Stimulated activated CD8-positive, alpha-beta memory T cell treated with anti-CD3 and anti-CD28 coated beads, Interleukin-15, amount 100 ng/mL, for 24 hours (primary cell): ENCODE measurements at places on chromosomes 16 and 17.

DNA sequence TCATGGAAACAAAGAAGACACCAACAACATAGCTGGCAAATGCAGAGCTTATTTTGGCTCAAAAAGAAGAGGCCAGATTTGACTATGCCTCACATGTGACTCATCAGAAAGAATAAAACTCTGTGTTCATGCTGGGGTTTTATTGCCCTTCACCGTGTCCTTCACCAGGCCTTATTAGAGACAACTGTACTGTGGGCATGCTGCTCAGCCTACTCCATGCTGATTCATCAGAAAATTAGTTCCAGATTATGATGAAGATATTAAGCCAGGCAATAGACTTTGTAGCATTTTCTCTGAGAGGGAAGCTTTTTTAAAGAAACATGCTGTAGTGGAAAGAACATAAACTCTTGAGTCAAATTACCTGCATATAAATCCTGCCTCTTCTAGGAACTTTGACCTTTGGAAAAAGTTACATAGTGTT lies 89.8 kb downstream of the CYB561 start:
- no peak for DNase-seq

DNA sequence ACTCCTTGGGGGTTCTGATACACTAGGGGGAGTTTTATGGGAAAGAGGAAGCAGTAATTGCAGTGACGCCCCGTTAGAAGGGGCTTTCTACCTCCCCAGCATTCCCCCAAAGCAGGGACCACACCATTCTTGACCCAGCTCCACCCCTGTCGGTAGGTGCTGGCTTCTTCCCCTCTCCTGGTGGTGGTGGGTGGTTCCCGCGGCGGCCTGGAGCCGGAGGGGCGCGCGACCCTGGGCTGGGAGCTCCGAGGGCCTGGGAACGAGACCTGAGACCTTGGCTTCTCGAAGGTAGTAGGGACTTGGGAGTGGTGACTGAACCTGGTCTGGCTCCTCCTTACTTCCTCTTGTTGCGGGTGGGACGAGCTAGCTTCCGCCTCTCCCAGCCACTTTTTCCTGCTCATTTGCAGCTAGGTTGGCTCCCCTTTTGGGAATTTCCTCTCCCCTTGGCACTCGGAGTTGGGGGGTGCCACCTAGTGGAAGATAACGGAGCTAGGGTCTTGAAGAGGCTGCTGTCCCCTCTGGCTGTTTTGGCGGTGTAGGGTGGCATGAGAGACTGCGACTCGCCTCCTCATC lies 438 bp downstream of the GRN start:
- DNase-seq: no peak

- DNase-seq: no peak
Measured at GRCh38 chr16:86978445-86979030, 338.7 kb downstream of the C16orf95 start.

GRCh38 chr17:27217631-27218030 lies 76.3 kb upstream of the WSB1 start:
- DNase-seq: no peak

GRCh38 chr16:65875381-65876055 lies 491.0 kb upstream of the CDH5 start:
- no peak for DNase-seq

DNA sequence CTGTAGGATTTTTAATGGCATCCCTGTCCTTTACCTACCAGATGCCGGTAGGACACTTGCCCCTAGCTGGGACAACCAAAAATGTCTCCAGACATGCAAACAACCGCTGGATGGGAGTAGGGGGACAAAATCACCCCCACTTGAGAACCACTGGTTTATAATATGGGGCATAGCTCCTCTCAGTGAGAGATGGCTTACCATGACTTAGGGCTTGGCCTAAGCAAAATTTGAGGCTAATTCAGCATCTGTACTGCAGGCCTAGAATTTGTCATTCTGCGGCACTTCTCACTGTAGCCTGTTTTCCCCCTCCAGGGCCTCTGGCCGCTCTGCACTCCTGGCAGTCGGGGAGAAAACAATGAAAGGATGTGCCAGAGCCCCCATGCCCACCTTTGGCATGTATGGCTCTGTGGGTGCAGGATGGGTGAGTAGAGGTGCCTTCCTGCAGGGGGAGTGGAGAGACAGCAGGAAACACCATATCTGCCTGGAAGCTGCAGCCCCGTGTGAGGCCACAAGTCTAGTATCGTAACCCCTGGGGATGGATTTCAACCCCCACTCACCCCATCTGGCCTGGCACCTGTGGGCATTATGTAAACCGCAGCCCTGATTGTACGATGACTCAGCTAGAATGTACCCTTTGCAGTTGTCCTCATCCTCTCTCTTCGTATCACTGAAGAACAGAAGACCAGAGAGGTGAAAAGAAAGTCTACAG lies 268.1 kb downstream of the SOX9 start:
- DNase-seq: no peak

DNA sequence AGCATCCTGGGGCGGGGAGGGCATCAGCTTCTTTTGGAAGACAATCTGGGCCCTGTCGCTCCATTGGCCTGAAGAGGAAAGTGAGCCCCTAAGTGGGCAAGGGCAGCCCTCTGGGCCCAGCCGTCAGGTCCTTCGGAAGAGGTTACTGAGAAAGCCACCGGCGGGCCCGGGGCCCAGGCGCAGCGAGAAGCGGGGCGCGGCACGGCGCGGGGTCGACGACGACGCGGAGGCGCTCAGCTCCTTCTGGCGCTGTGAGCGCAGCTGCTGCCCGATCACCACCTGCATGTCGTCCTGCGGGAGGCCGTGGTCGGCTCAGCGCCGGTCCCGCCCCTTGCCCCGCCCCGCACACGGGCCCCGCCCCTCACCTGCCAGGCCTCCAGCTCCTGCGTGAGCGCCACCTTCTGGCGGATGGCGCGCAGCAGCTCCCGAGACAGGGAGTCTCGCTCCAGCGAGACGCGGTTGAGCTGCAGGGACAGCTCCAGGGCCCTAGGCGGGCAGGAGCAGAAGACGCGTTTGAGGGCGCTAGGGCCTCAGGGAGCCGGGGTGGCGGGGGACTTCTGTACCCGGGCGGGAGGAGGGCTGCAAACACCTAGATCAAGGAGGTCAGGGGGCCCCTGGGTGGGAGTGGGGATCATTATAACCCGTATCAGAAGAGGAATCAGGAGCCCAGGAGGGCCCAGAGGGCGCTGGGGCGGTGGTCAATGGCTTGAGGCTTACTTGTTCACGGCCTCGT lies 4.3 kb downstream of the THOC6 start:
- DNase-seq: peak; percentile 86

DNA sequence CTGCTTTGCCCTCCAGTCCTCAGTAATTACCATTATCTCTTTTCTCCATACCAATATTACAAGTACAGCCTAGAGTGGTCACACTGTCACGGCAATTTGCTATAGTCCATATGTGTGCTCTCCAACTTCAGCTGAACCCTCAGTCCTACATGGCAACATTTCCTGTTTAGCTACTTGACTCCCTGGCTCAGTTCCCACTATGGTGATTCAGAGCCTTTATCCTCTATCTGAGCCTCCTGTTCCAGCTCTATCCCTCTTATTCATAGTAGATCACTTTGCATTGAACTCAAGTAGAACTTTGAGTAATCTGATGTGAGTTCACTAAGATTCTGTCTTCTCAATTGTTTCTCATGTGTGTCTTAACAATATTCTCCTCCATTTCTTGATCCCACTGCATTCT lies 43.7 kb upstream of the GOSR1 start:
- no peak for DNase-seq

DNA sequence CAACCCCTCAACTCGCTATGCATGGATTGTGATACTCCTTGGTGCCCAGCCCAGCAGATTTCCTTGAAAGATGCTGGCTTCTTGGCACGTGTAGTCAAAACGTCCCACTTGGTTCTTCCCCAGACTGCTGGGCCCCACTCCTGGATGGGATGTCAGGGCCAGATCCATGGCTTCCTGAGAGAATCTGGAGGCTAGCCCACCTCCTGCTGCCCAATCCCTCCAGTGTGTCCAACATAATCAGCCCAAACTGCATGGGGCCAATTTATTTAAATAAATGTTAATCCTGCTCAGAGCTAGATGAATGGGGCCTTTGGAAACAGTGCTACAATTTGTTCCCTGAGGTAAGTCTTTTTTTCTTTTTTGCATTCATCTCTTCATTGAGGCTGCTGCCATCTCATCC lies 49.4 kb downstream of the WSB1 start:
- DNase-seq: no peak

GRCh38 chr17:11430751-11431150 lies 167.5 kb upstream of the DNAH9 start:
- DNase-seq: no peak
